ENCODE measurements at places on chromosomes 1 and 21.

DNA sequence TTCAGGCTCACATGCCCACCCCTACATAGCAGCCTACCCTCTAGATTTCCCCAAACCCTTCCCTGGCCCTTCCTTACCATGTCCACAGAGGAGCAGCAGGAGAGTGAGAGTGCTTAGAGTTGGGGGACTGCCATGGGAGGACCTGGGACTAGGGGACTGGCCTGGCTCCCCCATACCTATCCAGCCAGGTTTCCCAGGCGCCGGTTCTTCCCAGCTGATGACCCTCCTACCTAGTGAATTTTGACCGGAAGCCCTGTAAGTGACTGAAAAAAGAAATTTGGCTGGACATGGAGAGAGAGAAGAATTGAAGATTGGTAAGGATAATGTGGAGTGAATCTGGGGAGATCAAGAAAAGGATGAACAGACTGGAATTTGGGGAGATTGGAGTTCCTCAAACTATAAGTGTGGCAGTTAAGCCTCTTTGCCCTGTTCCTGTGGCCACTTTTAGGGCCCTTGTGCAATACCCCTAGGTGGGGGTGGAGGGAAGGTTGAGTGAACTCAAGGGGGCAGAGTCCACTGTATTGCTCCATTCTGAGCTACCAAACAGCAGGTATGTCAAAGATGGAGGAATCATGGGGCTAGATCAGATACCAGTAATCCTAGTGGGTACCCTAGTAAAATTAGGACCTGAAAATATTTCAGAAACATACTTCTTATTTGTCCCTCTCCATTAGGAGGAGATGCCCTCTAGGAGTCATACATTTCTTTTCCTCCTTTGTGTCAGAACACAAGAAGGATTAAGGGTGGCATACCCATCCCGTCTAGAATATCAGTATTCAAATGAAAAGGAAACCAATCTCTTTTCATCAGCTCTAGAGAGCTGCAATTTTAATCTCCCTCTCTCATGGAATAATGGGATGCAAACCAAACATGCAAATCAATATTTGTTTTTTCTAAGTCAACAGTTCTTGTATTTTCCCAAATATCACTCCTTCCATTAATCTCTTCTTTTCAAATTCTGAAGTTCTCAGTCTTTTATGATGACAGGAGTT is 1.2 kb downstream of the HJV start:
- no peak for DNase-seq

DNA sequence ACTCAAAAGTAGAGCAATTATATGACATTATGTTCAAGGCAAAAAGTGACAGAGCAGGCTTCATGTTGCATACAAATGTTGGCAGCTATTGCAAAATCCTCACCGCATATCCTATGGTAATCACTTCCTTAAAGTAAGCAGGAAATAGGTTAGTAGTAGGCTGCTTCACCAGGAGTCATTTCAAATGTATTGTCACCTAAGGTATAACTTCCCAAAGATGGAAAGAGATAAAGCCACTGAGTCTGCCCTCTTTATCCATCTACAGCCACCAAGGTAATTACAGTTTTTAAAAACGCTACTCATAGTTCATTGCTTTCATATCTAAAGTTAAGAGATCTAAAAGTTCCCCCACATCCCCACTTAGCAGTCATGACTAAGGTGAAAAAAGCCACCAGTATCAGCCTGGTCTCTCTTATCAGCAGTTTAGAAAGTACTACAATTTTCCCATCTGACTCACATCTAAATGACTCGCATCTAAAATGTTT is 31.6 kb upstream of the UBE2U start:
- DNase-seq: no peak

DNA sequence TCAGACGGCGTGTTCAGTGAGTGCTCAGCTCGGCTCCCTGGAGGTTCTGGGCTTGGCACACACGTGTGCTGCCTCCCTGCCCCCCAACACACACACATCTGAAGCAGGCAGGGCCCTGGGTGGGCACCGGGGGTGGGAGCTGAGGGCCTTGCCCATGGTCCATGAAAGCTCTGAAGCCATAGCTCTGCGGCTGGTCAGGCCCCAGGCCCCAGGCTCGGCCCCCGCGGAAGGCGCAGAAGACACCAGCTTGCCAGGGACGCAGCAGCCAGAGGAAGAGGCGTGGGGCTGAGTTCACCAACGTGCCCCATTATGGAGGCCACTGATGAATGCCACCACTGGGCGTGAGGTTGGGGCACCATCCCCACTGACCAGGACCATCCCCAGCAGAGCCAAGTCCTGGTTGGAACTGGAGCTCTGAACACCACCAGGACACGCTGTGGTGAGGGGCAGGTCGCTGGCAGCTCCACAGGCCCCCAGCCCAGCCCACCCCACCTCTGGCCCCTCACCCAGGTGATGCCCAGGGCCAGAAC is 4.2 kb downstream of the AURKAIP1 start:
- DNase-seq: no peak

GRCh38 chr1:54989968-54990810 is 8.5 kb upstream of the BSND start:
- no peak for DNase-seq

DNA sequence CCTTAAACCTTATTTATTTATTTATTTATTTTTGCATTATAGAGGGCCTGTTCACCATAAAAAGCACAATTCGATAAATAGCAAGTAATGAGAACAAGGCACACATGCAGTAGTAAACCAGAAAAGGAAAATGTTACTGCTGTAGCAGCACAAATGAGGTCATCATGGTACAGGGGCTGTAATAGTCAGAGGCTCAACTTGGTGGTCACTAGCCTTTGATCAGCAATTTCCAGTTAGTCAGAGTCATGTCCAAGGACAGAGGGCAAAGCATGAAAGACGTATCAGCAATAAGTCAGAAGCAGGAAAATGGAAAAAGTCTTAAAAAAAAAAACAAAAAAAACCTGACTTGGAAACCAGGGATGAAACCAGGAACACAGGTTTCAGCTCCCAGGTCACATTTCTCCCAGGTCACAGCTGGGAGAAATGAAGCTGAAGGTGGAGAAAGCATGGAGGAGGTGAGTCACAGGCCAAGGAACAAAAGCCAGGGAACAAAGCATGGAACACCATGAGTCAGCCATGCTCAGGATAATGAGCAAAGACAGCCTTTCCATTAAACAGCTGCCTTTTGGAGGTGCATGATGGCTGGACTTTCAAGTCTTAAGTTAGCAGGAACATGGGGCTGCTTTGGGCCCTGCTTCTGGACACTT is 556.3 kb downstream of the LTN1 start:
- DNase-seq: no peak

- DNase-seq: no peak
Observed at GRCh38 chr1:92367496-92367895, 68.6 kb downstream of the RPAP2 start.

DNA sequence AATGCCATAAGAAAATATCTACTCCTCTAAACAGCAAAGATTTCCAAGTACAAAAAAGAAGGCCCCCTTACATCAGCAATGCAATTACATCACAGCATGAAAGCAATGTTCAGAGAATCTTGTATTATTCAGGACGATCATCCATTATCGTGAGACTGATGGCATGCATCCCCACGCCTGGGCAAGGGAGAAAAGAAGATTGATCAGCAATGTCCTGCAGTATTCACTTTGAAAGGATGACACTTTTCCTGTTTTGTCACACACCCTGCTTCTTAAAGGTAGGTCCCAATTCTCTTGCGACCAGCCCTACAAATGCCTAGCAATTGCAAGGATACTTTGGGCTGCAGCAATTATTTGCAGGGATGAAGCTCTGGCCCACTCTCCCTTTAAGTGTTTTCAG is 108.7 kb downstream of the TOMM20 start:
- no peak for DNase-seq

DNA sequence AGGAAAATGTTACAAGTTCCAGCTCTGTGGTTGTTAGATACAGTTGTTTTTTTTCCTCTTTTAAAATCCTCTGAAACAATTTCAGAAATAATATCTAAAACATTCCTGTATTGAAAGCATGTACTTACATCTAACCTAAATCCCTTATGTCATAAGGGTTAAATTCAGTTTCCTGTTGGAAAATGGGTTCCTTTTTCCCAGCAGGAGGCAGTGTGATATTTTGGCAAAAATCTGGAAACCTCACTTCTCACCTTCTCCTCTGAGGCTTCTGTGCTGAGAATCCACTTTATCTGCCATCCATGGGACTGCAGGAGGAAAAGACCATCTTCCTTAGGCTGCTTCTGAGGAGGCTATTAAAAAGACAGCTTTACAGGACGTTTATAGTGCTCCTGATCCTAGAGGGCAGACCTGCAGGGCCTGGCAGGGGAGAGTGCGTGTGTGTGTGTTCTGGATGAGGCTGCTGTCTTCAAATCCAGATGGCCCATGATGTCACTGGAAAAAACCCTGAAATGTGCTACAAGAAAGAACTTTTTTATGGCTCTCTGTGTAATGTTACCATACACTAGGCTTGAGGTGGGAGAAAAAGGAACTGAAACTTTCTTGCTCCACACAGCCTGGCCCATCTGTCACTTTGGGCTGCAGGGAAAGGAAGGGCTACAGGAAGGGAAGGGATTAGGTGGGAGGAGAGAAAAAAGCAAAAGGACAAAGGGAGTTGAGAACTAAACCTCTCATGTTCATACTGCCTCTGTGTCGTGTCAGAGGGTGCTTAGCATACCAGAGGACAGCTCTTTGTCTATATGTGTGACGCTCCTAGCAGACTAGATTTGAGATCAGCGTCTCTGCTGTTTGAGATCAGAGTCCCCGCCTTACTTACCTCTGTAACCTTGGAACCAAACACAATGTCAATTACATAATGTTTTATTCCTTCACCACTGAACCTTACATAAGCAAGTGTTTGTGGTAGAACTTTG is 379.2 kb upstream of the SPAG17 start:
- DNase-seq: no peak

GRCh38 chr1:181100015-181100905 is 11.8 kb downstream of the IER5 start:
- no peak for DNase-seq

GRCh38 chr1:3215198-3216014 is 146.4 kb downstream of the PRDM16 start:
- DNase-seq: peak; percentile 30

DNA sequence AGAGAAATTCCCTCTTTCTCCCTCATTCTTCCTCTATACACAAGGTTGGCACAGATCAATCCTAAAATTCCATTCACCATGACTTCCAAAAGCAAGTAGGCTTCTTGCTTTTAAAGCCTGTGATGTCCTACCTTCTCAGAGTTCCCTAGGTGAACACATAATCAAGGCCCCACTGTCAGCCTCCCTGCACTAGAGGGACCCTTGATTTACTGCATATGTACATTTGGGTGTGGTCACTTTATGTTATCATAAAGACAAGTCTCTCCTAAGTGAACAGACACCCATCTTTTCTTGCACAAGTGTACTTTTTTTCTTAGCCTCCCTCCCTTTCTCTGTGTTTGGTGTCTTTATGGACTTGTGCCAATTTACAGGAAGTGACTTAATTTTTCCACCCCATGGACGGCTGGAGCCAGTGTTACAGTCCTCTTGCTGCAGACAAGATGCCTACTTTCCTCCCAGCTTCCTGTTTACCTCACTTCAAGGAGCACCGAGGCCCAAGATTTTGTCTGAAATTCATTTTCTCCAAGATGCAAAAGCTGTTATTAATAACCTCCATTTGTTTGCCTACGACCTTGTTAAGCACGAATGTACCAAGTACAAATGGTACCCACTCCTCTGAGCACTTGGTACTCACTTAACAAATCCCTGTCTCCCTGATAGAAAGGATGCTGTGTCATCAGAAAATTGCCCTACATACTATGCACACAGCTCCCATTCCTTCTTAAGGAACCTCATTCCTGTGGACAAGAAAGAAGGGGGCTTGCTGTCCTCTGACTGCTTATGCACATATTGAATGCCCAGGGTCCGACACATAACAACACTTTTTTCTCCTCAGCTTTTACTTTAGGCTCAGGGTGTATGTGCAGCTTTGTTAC is 82.8 kb upstream of the SLC44A3 start:
- DNase-seq: no peak

- no peak for DNase-seq
Observed at GRCh38 chr21:41869771-41870170, 9.4 kb downstream of the PRDM15 start.

GRCh38 chr1:164830628-164831027 is 271.6 kb downstream of the PBX1 start:
- no peak for DNase-seq

Measured in nucleus accumbens (tissue), 56 donors.